ENCODE measurements at places on chromosomes 2 and 18. TPM values are rescaled to one million over a fixed set of nuclear protein-coding genes. Genes with fewer than 3 reads are reported as not detected.
A peak's percentile ranks its signal among the peaks of the same experiment; 100 is the strongest.

DNA sequence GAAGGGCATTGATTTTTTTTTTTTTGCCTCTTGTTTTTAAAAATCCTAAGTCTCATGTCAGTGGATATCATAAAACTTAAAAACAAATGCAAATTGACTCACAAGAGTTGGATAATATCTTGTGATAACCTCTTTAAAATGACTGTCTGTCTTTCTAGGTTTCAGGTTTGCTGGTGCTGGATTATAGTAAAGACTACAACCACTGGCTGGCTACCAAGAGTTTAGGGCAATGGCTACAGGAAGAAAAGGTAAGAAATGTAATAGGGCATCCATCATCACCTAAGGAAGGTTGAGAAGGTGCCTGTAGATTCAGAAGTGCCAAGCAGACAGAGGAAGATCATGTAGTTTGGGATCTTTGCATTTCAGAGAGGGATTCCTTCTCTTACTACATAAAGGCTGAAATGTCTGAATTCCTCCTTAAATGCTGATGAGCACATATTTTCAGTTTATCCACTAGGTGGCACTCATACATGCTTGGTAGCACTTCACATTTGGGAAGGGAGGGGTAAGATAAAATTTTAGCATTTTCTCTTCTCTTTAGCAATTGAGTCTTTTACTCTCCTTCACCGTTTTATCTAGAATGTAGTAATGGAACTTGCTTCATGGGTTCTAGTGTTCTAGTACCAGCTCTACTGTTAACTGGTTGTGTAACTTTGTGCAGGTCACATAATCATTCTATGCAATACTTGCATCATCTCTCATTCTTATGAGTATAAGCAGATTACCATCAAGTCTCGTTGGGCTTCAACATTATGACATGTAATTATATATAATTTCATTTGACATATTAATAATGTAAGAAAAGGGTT is 21.1 kb downstream of the CPS1 start:
- peak; percentile 60 for DNase-seq

DNA sequence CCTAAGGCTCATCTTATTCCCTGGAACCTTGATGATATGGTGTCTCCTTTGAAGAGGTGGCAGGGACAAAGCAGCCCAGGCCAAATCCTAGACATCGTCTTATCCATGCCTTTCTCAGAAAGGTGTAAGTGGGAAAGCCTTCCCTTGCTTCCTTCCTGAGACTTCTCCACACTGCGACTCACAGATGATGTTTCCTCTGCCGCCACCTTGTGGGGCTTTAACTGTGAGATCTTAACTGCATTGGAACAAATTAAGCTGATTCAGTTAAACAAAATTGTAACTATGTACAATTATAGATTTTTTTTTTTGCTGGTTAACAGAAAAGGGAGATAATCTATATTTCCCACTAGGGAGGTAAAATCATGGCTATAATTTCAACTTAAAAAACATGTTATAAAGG is 10.0 kb upstream of the GCA start:
- peak; percentile 38 for DNase-seq

The DES gene
- total RNA-seq = not detected

The SERPINB13 gene
- not detected for total RNA-seq

The CIB4 gene
- total RNA-seq = not detected

GRCh38 chr2:113283704-113284284 is 5.1 kb upstream of the PAX8 start:
- DNase-seq = no peak

- no peak for DNase-seq
Observed at GRCh38 chr2:78532762-78533379, 492.6 kb upstream of the REG3G start.

GRCh38 chr2:128595763-128596395 is 277.2 kb upstream of the HS6ST1 start:
- no peak for DNase-seq

The ETAA1 gene
- total RNA-seq = 18.1 TPM

The ARHGAP28 gene
- not detected for total RNA-seq

DNA sequence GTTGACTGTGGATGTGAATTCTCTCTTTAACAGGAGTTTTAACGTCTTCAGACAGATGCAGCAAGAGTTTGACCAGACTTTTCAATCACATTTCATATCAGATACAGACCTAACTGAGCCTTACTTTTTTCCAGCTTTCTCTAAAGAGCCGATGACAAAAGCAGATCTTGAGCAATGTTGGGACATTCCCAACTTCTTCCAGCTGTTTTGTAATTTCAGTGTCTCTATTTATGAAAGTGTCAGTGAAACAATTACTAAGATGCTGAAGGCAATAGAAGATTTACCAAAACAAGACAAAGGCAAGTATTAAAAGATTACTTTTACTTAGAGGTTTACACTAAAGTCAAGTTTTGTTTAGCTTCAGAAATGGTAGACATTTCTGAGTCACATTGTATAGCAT is 30.2 kb upstream of the TYMS start:
- no peak for DNase-seq

- DNase-seq = no peak
Observed at GRCh38 chr18:56161566-56162260, 476.7 kb downstream of the TXNL1 start.

- DNase-seq = no peak
Observed at GRCh38 chr18:79744625-79745024, 53.1 kb upstream of the KCNG2 start.

- no peak for DNase-seq
Observed at GRCh38 chr2:182242609-182243008, 184.2 kb downstream of the PDE1A start.

- DNase-seq = peak; percentile 68
Observed at GRCh38 chr2:199455545-199456382, 2.0 kb downstream of the SATB2 start.

DNA sequence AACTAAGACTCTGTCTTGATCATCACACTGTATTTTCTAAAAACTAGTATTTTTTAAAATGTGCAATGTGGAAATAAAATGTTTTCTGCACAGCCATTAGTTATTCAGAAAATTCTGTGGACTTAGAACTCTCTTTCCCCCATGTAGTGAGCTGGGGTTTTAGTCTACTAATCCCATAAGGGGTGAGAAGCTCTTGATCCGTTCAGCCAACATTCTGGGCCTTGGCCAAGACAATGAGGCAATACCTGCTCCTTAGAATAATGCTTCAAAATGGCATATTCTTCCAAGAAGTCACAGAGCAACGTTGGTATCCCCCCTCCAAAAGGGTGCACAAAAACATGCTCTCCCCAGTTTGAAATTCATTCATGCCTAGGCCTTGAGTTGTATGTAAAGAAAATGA is 4.0 kb downstream of the REEP1 start:
- DNase-seq = no peak

The CPLX4 gene
- not detected for total RNA-seq

GRCh38 chr2:39119732-39120520 is 925 bp downstream of the SOS1 start:
- peak; percentile 81 for DNase-seq

DNA sequence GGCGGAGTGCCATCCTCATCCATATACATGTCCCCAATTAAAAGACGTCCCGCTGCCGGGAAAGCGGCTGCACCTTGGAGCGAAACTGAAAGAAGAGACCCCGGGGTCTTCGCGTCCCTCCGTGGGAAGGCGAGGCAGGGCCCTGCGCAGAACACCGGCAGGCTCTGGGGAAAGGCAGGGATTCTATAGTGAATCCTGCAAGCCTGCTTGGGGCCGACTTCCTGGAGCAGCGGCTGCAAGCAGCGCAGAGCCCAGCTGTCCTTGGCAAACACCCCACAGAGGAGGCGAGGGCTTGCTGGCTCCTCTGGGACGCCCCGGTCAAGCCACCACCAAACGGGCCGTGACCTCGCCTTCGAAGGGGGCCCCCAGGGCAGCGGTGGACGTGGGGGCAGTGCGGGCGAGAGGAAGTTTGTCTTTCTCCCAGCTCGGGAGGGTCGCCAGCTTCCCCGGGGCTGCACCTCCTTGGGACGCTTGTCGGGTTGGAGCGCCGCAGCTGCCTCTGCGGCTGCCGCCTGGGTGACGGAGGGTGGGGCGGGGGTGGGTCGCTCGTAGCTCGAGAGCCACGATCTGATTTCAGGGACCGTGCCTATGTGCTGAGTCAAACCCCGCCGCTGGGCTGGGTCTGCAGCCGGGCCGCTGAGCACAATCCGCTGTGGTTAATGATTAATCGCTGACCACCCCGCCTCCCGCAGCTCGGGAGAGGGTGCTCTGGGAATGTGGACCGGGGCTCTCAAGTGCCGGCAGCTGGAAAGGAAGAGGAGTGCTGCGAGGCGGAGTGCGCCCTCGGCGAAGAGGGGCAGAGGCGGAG is 486 bp upstream of the GPR39 start:
- DNase-seq = no peak

The LAMA3 gene
- total RNA-seq = 1.6 TPM

The ACKR3 gene
- 0.46 TPM for total RNA-seq

The SLC35F6 gene
- 15.0 TPM for total RNA-seq

GRCh38 chr2:56380861-56381260 is 197.1 kb downstream of the CCDC85A start:
- DNase-seq = no peak

The OTOS gene
- not detected for total RNA-seq

GRCh38 chr18:23173912-23174311 is 38.6 kb downstream of the CABLES1 start:
- DNase-seq = no peak

DNA sequence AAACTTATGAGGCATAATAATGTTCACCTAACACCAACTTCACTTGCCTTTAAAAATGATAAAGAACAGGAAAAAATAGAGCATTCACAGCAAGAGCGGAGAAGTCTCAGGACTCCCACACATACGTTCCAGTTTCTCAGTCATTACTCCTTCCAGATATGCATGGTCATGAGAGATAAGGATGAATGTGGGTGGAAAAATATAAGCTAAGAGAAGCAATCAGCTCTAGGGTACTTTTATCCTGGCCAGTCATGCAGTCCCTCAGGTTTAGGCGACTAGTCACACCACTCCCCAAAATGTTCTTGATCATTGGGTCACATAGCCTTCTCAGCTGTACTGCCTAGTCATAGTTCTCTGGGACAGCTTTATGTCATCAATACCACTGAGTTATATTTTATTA is 29.2 kb upstream of the CCDC178 start:
- DNase-seq = no peak

GRCh38 chr2:101869527-101869926 is 122.2 kb upstream of the IL1R2 start:
- no peak for DNase-seq

The SPC25 gene
- 50.3 TPM for total RNA-seq

DNA sequence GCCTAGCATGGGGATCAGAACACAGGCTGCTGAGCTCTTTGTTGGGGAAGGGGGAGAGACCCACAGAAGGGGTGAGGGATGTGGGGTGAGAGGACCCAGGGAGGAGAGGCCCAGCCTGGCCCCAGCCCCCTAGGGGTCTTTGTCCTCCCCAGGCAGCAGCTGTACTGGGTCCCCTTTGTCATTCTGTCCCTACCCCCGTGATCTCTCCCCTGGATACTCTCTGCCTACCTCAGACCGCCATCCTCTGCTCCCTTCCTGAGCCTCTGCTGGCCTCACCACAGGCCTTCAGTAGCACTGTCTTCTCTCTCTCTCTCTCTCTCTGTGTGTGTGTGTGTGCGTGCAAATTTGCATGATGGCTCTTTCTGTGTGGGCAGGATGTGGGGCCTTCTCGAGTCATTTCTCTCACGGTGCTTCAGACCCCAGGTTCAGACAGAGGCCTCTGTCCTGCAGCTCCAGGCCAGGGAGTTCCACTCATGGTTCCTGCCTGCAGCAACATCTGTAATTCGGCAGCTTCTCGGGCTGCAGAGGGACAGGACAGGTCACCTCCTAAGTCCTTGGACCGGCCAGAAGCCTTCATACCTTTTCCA is 1.4 kb downstream of the PSD4 start:
- DNase-seq = peak; percentile 90

DNA sequence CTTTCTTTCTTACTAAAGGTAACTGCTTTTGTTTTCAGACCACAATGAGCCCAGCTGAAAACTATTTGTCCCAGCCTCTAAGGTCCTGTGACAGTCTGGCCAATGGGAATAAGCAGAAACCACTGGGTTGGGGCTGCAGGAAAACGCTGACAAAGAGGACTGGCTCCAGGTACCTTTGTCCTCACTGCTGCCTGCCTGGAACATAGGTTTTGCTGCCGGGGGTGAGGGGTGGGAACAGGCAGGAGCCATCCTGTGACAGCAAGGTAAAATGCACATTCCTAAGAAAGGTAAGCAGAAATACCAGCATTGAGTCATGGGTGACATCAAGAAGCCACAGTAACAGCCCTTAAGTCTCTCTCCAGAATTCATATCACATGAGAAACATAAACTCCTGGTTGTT is 21.6 kb downstream of the PTPN2 start:
- peak; percentile 37 for DNase-seq

GRCh38 chr2:218878486-218878885 is 2.2 kb upstream of the WNT10A start:
- DNase-seq = no peak

DNA sequence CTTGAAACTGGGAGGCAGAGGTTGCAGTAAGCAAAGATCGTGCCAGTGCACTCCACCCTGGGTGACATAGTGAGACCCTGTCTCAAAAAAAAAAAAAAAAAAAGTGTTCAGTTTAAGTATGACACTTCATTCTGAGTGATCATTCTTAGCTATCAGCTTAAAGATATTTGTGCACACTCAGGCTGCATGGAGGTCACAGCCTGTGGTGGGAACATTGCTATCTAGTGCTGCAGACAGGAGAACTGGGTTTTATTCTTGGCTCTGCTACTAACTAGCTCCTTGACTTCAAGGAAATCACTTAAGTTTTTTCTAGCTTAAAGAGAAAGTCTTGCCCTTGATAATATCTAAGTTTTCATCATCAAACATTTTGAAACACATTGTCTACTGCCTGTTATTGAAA is 391.3 kb upstream of the CDH7 start:
- DNase-seq = no peak

The SPDYA gene
- 1.7 TPM for total RNA-seq

- no peak for DNase-seq
Observed at GRCh38 chr2:241753493-241753892, 19.1 kb downstream of the D2HGDH start.

Measured in OCI-LY7 (cell line).